Activated CD4-positive, alpha-beta T cell treated with anti-CD3 and anti-CD28 coated beads, Interleukin-2, amount 50 U/mL, for 1 hour (primary cell): ENCODE measurements at places on chromosomes 7 and 10.

GRCh38 chr7:108004220-108005142, 1.5 kb upstream of the LAMB1 start:
- DNase-seq: no peak

DNA sequence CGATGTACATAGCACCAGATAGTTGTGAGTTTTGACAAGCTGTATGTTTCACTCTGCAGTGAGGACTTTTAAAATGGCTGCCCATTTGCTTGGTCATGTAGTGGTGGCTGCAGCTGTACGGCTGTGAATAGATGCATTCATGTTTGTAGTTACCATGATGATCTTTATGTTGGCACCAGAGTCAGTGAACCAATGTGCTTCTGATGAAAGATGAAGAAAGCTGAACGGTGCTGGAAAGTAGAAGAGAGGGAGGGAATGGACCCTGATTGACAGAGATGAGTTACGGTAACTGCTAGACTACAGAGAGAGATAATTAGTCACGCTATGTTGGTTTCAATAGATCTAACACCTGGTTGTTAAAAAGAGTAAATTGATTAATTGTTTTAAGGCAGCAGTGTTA, 256.8 kb downstream of the CELF2 start:
- no peak for DNase-seq

DNA sequence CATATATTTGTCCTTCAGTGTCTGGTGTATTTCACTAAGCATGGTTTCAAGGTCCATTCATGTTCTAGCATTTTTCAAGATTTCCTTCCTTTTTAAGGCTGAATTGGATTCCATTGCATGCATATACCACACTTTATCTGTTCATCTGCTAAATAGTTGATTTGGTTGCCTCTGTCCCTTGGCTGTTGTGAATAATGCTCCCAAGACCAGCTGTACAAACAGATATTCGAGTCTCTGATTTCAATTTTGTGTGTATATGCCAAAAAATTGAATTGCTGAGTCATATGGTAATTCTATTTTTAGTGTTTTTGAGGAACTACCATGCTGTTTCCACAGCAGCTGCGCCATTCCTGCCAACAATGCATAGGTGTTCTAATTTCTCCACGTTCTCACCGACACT, 216.4 kb downstream of the NRG3 start:
- no peak for DNase-seq

- no peak for DNase-seq
Measured at GRCh38 chr10:60099998-60100747, 193.8 kb upstream of the CCDC6 start.

- no peak for DNase-seq
Measured at GRCh38 chr7:50507898-50508470, 57.2 kb downstream of the DDC start.

DNA sequence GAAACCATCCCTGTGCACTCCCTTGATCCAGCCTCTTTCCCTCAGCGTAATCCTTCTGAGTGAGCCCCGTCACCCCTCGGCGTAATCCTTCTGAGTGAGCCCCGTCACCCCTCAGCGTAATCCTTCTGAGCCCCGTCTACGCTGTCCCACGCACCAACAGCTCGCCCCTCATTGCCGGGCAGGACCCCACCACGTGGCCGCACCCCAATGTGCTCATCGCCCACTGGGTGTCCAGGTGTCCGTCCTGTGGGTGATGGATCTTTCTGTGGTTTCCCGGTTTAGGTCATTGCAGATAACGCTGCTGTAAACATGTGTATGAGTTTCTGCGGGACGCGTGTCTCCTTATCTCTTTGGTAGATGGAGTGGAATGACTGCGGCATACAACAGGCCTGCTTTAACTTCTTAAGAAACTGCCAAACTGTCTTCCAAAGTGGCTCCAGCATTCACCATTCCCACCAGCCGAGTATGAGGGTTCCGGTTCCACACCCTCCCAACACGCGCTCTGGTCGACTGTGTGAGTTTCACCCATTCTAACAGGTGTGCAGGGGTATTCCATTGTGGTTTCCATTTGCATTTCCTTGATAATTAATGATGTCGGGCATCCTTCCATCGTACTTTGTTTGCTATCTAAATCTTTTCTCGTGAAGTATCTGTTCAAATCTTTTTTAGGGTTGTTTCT, 42.1 kb upstream of the NKX6-2 start:
- DNase-seq: no peak

GRCh38 chr10:116608686-116609594, 11.8 kb upstream of the PNLIPRP2 start:
- no peak for DNase-seq

GRCh38 chr7:98116656-98117461, 10.2 kb downstream of the LMTK2 start:
- DNase-seq: no peak

GRCh38 chr10:65313406-65313805, 1612.4 kb upstream of the LRRTM3 start:
- DNase-seq: no peak

DNA sequence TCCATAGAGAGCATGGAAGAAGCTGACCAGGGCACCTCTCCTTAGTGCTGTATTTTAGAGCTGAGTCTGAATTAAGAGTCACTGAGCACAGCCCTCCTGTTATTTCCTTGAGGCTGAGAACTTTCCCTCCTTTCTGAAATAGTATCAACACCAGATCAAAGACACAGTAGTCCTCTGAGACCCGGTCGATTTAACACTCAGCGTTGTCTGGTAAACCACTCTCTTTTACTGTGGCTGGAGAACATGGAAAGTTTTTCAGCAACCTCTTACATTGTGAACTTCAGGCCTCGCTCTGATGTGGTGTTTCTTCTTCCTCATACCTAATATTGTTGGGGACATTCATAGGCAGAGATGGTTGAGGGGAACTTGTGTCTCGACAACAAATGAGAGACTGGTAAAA, 202.0 kb upstream of the MTPN start:
- DNase-seq: no peak

DNA sequence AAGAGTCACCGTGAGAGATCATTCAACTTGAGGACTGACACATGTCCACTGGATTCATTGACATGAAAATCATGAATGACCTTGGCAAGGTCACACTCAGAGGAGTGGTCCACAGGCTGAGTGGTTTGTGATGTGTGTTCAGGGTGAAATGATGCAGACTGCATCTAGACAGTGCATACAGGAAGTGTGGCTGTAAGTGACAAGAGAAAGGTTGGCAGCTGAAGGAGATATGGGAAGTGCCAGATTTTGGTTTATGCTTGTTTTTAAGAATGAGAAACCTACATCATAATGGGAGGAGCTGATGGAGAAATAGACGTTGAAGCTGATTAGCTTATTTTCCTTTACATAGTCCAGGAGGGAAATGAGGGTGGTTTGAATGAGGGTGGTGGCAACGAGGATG, 64.8 kb upstream of the VIPR2 start:
- no peak for DNase-seq

- no peak for DNase-seq
Measured at GRCh38 chr10:28049286-28049685, 50.4 kb upstream of the ODAD2 start.

DNA sequence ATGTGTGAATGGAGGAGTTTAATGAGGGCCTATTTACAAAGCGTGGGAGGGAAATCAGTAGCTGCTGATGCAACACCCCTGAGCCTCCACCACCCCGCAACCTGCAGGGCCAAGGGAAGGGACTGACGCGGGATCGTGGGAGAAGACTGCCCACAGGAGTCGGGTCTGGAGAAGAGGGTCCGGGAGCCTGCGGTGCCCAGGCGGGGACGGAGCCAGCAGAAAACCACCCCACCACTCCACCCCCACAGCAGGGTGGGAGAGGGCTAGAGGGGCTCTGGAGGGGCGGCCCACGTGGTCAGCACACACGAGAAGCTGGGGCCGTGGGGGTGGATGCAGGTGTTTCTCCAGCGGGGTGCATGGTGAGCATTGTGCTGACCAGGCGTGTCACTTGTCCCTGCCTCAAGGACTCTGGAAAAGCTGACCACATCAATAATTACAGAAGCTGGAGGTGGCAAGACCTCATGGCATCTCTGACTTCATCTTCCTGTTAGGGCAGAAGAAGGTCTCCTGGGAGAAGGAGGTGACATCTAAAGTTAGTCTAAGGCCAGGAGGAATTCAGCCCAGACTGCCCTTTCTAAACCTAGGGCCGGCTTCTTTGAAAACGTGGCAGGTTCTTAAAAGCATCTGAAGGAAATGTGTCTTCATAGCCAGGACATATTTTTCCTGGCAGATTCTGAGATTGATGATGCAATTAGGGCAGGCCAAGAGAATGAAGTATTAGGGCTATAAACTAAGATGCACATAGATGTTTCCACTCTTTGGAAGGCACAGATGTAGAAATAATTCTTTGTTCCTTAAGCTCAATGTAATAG, 150.9 kb downstream of the RGS10 start:
- no peak for DNase-seq

- no peak for DNase-seq
Measured at GRCh38 chr10:93465806-93466675, 16.1 kb downstream of the MYOF start.

- DNase-seq: no peak
Measured at GRCh38 chr10:79406683-79407422, 38.6 kb downstream of the ZCCHC24 start.

- DNase-seq: no peak
Measured at GRCh38 chr7:5709347-5709950, 72.0 kb downstream of the RNF216 start.

- no peak for DNase-seq
Measured at GRCh38 chr7:134367956-134368749, 51.4 kb upstream of the SLC35B4 start.

DNA sequence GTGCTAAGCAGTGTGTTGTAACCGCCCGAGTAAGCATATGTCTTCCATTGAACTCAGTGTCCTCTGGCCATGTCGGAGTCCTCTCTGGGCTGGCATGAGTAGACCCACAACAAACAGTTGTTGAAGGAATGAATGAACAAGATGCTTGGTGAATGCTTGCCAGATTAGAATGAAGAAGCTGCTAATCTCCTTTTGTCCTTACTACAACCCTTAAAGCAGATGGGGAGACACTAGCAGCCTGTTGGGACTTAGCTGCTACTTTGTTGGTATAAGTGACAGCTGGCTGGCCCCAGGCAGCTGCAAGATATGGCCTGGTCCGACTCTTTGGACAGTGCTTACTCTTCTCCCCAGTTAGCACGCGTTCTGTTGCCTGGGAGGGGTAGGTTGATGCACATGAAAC, 370.1 kb downstream of the RPS24 start:
- no peak for DNase-seq
